Stimulated activated CD8-positive, alpha-beta memory T cell treated with anti-CD3 and anti-CD28 coated beads, Interleukin-7, amount 100 ng/mL, for 48 hours (primary cell): ENCODE measurements at places on chromosomes 4 and X.

GRCh38 chrX:50716706-50717105 lies 97.3 kb downstream of the SHROOM4 start:
- no peak for DNase-seq

GRCh38 chr4:151573945-151574344 lies 165.0 kb downstream of the FHIP1A start:
- no peak for DNase-seq

DNA sequence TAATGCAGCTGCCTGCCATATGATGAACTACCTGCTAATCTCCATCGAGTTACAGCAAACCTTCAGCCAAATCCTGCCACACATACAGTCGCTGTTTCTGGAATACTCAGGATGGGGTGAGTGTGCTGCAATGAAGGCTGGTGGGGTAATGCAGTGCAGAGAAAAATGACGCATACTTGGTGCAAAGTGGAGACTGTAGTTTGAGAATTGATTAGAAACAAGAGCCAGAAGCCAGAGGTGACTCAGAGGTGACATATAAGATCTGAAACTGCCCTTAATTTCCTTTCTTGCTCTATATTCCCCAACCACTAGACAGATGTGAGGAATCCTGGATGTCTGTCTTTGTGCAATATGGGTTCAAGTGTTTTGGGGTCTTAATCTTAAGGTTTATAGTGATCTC lies 22.0 kb downstream of the C4orf54 start:
- DNase-seq: no peak

DNA sequence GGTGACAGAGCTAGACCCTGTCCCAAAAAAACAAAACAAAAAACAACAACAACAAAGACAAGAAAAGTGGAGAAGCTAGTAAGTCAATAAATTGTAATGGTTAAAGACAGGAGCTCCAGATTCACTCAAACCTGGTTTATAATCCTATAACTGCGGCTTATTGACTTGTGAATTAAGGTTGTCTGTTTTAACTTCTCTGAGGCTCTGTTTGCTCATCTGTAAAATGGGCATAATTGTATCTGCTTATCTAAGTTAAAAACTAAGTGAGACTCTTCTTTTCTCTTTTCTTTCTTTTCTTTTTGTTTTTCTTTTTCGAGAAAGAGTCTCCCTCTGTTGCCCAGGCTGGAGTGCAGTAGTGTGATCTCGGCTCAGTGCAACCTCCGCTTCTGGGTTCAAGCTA lies 84.9 kb downstream of the SOWAHB start:
- no peak for DNase-seq

DNA sequence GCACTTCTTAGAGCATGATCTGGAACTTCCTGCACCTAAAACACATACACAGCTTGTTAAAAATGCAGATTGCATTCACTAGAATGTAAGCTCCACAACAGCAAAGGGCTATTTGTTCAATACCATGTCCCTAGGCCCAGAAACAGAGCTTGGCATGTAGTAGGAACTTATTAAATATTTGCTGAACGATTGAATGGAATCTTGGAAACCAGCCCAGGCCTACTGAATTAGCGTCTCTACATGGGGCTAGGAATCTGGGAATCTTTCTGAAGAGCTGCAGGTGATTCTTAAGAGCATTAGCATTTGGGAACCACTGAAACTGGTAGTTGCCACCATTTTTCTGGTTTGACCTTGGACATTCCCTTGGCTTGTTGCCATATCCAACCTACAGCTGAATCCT lies 234.1 kb downstream of the STIM2 start:
- no peak for DNase-seq

- no peak for DNase-seq
These were observed 16.8 kb downstream of the OCRL start for GRCh38 chrX:129556806-129557315.

GRCh38 chr4:186657764-186658163 lies 65.9 kb downstream of the FAT1 start:
- DNase-seq: no peak

DNA sequence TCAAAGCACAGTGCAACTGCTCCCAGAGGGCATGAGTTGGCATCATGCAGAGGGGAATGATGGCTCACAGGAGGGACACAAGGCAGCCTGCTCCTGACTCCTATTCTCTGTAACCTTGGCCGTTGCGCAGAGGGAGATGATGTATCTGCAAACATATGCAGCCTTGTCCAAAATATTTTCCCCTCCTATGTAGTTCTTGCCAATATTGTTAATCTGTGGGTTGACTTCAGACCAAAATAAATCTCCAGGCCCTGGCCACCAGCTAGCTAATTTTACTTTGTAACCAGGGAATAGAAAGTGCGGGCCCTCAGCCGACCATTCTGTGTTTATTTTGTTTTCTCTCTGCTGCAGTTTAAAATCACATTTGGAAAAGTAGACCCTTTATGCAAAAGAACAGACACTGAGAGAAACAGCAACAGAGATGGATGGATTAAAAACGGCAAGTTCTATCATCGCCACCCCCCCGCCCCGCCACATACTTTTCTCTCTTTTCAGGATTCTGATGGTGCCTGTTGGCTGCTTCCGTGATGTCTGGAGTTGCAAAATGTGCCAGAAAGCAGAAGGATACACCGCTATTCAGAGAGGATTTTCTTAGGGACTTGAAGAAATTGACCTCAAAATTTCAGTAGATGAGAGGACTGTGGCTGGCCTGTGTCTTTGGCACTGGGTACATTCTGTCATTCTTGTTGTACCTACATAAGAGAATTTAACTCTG lies 185.3 kb upstream of the BCOR start:
- DNase-seq: no peak

- no peak for DNase-seq
These were observed 17.6 kb downstream of the SH3TC1 start for GRCh38 chr4:8216443-8217245.

DNA sequence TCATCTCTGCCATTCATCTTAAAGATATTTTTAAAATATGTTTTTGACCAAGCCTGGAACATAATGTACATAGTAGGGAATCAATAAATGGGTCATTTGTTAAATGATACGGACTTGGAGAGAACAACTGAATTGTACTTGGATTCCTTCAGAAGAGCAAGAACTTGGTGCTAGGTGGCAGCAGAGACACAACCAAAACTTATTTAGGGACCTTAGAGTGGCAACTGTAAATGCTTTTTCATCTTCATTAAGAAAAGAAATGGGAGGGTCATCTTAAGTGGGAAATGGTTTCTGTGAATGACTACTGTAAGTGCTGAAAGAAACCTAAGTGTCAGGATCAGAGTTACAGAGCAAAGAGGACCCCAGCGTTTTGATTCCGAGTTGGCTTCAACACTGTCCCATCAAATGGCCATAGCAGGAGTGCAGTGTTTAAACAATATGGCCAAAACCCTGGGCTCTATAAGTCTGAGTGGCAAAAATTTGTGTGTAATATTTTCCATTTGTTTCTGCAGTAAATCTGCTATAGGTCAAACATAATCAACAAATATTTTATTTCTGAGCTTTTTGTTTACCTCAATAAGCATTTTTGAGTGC lies 213.6 kb downstream of the PALLD start:
- no peak for DNase-seq

DNA sequence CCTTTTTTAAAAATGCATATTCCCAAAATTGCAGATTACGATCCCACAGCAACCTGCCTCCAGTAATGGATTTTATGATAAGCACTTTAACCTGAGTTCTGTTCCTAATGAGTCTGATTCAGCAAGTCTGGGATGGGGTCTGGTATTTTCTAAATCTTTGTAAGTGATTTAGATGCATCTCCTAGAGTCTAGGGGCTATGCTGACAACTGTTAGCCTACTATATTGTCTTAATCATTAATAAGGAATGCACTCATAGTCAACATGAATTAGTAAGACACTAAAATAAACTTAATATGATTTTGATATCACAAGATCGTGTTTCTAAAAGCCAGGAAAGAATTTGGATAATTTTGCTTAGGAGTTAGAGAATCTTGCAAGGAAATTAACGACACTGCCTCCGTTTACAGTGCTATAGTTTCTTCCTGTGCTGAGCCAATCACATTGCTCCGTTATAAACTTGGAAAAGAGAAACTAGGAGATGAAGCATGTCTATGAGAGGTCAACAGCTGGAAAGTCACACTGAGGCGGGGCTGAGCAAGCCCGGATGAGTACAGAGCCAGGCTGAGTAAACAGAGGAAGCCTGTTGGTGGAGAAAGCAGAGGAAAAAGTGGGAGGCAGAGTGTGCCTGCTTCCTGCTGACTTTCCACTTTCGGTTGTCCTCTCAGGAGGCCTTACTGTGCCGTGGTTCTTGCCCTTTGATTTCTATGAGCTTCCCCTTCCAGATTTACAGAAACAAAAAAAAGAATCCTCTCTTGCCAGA lies 5.4 kb downstream of the SCARB2 start:
- no peak for DNase-seq

- no peak for DNase-seq
These were observed 25.8 kb downstream of the FGD1 start for GRCh38 chrX:54470054-54470760.

DNA sequence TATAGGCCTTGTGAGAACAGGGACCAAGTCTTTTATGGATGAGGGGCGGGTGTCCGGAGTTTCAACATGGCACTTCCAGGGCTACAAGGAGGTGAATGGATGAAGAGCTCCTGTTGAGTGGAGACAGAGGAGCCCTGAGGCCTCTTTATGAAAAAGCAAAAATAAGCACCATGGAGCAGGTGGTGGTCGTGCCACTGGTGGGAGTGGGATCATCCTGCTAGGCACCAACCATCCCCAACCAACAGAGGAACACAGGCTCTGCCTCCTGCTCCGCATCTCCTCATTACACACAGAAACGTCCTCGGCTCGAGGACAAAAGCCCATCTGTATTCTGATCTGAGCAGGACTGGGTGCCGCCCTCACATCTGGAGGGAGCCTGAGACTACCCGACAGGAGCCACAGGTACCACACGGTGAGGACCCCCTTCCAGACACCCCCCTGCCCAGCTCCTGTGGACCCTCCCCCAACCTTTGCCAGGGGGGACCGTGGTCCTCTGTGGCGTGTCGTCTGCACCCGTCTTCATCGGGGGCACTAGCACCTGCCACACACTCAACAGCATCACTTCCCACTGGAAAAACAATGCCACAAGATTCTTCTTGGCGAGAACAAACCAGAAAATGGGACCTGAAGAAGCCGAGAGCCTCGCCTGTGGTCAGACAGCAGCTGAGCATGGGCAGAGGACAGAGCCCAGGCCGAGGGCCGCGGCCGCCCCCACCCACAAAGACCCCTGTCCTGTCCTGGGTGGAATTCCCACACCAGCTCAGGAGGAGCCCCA lies 3.9 kb upstream of the PDE6B start:
- no peak for DNase-seq

DNA sequence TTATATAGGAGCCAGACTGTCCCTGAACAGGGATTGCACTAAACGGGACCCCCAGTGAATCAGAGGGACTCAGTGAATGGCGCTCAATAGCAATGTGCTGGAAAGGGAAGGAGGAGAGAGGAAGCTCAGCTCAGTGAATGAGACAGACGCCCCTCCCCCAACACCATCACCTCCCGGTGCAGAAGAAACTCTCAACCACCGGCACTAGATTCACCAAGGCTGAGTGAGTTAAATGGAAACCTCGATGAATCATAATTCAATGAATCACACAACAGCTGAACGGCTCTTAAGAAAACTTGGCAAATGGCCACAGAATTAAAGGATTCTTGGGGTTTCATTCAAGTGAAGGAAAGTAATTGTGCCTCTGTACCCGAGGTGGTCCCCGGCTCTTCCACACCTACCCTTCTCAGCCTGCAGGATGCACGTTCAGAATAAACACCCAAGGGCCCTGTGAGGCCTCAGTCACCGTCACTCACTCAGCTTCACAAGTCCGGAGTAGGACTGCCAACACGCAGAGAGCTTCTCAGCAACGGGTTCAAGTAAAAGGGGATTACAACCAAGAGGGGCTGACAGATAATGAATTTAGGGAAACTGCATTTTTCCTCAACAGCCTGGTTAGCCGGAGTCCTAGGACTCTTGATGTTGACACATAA lies 29.3 kb downstream of the CRMP1 start:
- DNase-seq: no peak

DNA sequence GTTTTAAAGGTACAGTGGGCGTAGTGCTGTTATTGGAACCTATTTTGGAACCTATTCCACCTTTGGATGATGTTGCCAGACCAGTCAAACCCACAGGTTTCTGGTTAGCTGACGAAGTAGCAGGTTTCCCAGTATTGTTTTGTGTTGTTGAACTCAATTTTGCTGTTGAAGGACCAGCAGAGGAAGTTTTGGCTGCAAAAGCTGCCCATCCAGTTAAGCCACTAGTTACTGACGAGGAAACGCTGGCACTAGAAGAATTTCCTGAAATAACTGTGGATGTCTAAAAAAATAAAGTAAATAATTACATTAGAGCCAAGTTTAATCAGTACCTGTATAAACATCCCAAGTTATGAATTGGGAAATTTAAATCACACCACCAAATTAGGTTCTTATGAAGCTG lies 25.5 kb downstream of the INTS12 start:
- no peak for DNase-seq

GRCh38 chrX:122439831-122440230 lies 744.2 kb upstream of the GRIA3 start:
- DNase-seq: no peak

DNA sequence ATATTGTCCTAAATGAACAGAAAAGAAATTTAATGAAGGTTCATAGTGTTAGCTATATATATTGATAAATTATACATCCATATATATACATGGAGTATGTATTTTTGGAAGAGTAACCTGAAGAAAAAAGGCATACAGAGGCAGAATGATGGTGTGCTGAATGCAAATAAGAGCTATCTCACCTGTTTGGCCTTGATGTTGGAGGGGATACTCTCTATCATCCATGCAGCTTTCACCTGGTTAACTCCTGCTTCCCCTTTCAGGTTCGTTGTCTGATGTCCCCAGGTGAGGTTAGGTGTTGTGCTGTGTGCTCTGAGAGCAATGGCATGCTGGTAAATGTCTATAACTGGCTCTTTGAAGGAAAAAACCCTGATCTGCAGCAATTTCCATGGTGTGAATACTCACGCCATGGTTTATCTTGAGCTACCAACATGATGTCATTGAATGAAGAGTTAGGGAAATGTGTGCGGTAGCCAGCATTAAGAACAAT lies 31.8 kb upstream of the SPP1 start:
- DNase-seq: no peak

DNA sequence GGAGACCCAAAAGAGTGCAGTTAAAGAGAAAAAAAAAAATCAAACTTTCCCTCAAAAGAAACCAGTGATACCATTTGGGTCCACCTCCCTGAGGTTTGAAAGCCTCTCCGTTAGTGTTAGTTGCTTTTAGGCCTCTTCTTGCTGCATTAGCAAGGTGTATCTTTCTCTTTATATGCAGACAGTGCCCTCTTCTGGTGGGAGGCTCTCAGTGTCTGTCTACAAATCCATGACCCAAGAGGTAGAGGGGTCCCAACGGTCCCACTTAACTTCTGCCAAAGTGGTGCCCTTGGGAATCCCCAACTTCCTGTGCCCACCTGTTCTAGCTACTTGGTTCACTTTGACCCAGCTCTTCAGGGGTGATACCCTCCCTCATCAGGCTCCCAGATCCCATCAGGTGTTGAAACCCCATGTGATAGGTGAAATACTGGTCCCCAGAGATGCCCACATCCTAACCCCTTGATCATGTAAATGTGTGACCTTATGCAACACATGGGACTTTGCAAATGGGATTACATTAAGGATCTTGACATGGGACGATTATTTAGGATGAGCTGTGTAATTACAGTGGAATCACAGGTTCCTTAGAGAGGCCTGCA lies 63.7 kb upstream of the CD99 start:
- no peak for DNase-seq
